ENCODE measurements at places on chromosomes 7 and 10.

GRCh38 chr10:79336739-79337138 lies 10.5 kb upstream of the PPIF start:
- DNase-seq, result no peak

DNA sequence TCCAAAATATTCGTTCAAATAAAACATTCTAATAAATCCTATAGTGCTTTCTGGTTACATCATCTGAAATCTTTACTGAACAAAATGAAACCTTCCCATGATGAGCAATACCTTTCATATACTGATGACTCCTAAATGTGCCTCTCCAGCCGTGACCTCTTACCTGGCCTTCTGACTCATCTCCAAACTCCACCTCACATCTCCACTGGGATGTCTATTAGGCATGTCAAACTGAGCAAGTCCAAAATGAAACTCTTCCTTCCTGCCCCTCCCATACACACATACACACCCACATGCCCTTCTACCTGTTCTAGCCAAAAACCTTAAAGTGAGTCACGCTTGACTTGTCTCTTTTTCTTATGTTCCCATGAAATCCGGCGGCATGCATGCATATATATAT lies 22.9 kb downstream of the GSAP start:
- DNase-seq, result peak; percentile 40

GRCh38 chr10:86019141-86019540 lies 347.5 kb downstream of the GRID1 start:
- no peak for DNase-seq

DNA sequence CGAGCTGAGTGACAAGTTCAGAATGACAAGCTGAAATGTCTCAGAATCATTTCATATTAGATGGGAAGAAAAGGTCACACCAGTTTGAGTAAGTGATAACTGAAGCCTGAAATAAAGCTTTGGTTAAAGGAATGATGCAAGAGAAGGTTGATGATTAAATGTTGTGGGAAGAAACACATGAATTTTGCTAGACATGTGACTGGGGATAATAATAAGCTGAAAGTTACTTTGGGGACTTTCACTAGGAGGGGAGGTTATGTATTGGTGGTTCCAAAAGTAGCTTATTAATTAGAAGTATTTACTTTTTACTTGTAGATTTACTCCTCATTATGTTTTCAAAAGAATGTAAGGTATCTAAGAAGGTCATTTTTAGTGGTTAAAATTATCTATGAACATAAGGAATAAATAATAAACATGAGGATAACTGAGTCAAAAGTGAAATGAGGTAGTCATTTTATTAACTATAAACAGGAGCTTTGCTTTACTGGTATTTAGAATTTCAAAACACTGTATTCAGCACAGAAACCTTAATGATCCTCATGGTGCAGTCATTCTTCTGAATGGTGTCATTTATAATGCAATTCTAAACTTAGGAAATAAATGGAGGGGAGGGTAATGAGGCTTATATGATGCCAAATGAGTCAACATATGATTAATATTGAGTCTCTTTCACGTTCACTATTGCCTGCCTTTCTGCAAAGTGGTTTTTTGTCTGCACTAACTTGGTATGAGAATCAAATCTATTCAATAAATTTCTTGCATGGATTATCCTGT lies 63.7 kb downstream of the PRKG1 start:
- DNase-seq, result no peak

GRCh38 chr7:968205-969105 lies 6.9 kb downstream of the COX19 start:
- no peak for DNase-seq

All from stimulated activated CD4-positive, alpha-beta T cell treated with anti-CD3 and anti-CD28 coated beads, Interleukin-2, amount 100 ng/mL, for 48 hours (primary cell).